ENCODE measurements at places on chromosomes 3 and 15. TPM values are rescaled to one million over a fixed set of nuclear protein-coding genes. Genes with fewer than 3 reads are reported as not detected.

The APBA2 gene
- total RNA-seq: 10.7 TPM

The GOLGA8S gene
- total RNA-seq: under 0.01 TPM

The IL20RB gene
- 1.8 TPM for total RNA-seq

The BLM gene
- total RNA-seq: 9.7 TPM

The CADM2 gene
- not detected for total RNA-seq

The ADAMTS9 gene
- 2.1 TPM for total RNA-seq

The NEK11 gene
- total RNA-seq: 8.6 TPM

The C2CD4A gene
- 0.12 TPM for total RNA-seq

The SPATA12 gene
- 0.11 TPM for total RNA-seq

The ITGB5 gene
- total RNA-seq: 653 TPM

The PTH1R gene
- total RNA-seq: 1.00 TPM

The PCSK6 gene
- total RNA-seq: 1.2 TPM

The SLC24A5 gene
- total RNA-seq: not detected

The ECE2 gene
- total RNA-seq: not detected

The CYP1A2 gene
- total RNA-seq: not detected

The ABHD14A gene
- 3.0 TPM for total RNA-seq

The ZNF660 gene
- total RNA-seq: 1.7 TPM

The SMCO1 gene
- not detected for total RNA-seq

The WDR72 gene
- total RNA-seq: not detected

The ZDHHC19 gene
- total RNA-seq: not detected

The MST1 gene
- 6.2 TPM for total RNA-seq

The CEMIP gene
- 14.6 TPM for total RNA-seq

The DUOXA2 gene
- total RNA-seq: not detected

The PRSS50 gene
- total RNA-seq: 0.12 TPM

The CCDC39 gene
- 0.12 TPM for total RNA-seq

The TM6SF1 gene
- total RNA-seq: 0.62 TPM

The CFAP92 gene
- total RNA-seq: not detected

The MST1R gene
- total RNA-seq: 0.33 TPM

The PIF1 gene
- total RNA-seq: 28.8 TPM

The MB21D2 gene
- 18.7 TPM for total RNA-seq

The KCTD6 gene
- 9.4 TPM for total RNA-seq

The CELSR3 gene
- total RNA-seq: 1.00 TPM
